ENCODE measurements at places on chromosomes 11 and 22.
A peak's percentile ranks its signal among the peaks of the same experiment; 100 is the strongest.

GRCh38 chr11:11302565-11302964 is 50.5 kb downstream of the CSNK2A3 start:
- H3K36me3 ChIP-seq, result no peaks in the 10 kb centered on the region
- no peak for DNase-seq
- H3K27me3 ChIP-seq, result no peaks in the 10 kb centered on the region
- H3K27ac ChIP-seq, result no peak overlapping the region
- no peak overlapping the region for H3K4me3 ChIP-seq

GRCh38 chr11:20448834-20449233 is 61.3 kb downstream of the PRMT3 start:
- H3K4me3 ChIP-seq, result no peak overlapping the region
- DNase-seq, result no peak
- H3K36me3 ChIP-seq, result no peaks in the 10 kb centered on the region
- H3K27ac ChIP-seq, result no peak overlapping the region
- H3K27me3 ChIP-seq, result no peaks in the 10 kb centered on the region

GRCh38 chr11:94120946-94121345 is 7.7 kb upstream of the PANX1 start:
- no peaks in the 10 kb centered on the region for H3K27me3 ChIP-seq
- H3K36me3 ChIP-seq, result no peaks in the 10 kb centered on the region
- peak; percentile 48 for DNase-seq
- H3K4me3 ChIP-seq, result no peak overlapping the region
- peaks cover 3% of the 10 kb centered on the region for H3K4me1 ChIP-seq

DNA sequence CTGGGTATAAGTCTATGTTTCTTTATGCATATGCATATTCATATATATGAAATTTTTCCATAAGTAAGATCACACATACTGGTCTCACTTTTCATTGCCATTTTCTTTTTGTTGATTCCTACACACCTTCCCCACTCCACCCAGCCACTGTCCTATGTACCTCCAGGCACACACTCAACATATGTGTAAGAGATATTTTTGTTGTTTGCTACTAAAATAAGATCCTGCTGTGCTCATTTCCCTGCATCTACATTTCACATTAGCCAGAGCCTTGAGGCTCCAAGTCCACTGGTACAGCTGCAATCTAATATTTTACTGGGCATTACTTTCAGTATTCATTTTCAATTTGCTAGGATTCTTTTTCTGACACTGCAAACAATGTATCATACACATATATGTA is 8.1 kb upstream of the KRTAP5-10 start:
- H3K4me3 ChIP-seq, result no peak overlapping the region
- DNase-seq, result no peak
- H3K4me1 ChIP-seq, result no peaks in the 10 kb centered on the region
- H3K27me3 ChIP-seq, result no peaks in the 10 kb centered on the region
- H3K27ac ChIP-seq, result no peak overlapping the region

DNA sequence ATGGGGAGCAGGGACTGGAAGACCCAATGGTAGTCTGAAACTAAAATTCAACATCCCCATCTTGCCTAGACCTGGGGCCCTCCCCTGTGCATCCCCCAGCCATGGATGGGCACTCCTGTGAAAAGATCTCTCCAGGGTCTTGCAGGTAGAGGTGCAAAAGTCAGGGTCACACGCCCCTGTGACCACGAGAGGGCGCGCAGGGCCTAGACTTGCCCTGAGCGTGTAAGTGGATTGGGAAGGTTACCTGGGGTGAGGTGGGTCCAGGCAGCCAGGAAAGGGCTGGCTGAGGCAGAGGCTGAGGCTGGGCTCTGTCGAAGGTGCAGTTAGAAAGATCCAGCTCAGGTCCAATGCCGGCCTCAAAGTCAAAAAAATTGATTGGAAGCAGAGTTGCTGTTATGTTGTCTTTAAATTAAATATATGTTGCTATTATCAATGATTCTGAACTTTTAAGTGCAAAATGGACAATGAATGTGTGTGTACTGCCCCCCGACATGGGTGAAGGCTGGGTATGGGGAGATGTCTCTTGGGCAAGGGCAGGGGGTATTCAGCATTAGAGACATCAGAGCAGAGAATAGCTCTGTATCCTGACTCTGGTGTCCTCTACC is 4.8 kb upstream of the POU2F3 start:
- DNase-seq, result peak; percentile 50
- H3K4me3 ChIP-seq, result no peak overlapping the region
- no peak overlapping the region for H3K27ac ChIP-seq
- peaks cover 20% of the 10 kb centered on the region for H3K27me3 ChIP-seq

- H3K36me3 ChIP-seq, result no peaks in the 10 kb centered on the region
- H3K27ac ChIP-seq, result no peak overlapping the region
- no peak for DNase-seq
- H3K4me3 ChIP-seq, result no peak overlapping the region
- H3K4me1 ChIP-seq, result no peaks in the 10 kb centered on the region
- H3K27me3 ChIP-seq, result peaks cover 22% of the 10 kb centered on the region
Observed at GRCh38 chr22:19619144-19620009, 94.9 kb upstream of the SEPTIN5 start.

DNA sequence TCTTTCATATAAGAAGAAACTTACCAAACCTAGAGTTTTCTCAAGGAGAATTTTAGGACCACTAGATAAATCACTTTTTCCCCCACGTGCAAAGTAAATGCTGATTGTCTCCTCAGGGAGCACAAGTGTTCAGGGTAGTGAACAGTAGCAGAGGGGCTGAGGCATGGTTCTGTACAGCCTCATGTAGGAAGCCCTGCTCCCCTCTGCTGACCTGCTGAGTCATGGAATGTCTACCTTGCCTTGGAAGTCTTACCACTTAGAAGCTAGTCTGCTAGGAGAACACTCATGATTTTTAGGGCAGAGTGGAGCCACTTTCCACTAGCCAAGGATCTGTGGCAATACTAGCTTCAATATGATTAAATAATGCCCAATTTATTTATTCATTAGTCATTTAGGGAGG is 2120.6 kb upstream of the RAG2 start:
- no peak overlapping the region for H3K4me3 ChIP-seq
- no peaks in the 10 kb centered on the region for H3K36me3 ChIP-seq
- DNase-seq, result no peak
- H3K27ac ChIP-seq, result no peak overlapping the region

- no peak overlapping the region for H3K27ac ChIP-seq
- DNase-seq, result peak; percentile 49
- H3K4me3 ChIP-seq, result no peak overlapping the region
- H3K36me3 ChIP-seq, result no peaks in the 10 kb centered on the region
- peaks cover 13% of the 10 kb centered on the region for H3K4me1 ChIP-seq
- H3K27me3 ChIP-seq, result no peaks in the 10 kb centered on the region
Observed at GRCh38 chr11:86588566-86589090, 83.8 kb downstream of the ME3 start.

DNA sequence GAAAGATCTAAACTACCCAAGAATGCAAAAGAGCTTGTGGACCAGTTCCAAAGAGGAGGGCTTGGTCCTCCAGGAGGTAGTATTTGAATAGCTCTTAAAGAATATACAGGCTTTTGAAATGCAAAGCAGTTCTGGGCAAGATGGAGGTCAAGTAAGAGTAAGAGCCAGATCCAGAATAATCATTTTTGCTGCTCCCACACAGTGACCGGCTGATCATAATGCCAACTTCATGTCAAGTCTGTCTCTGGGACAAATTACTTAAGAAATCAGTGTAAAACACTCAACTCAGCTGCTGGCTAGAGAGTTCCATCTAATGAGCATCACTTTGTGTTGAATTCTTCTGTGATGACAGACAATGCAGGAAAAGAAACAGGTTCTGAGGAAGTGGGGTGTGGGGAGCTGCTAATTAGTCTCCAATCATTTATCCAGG is 250.9 kb upstream of the NARS2 start:
- H3K36me3 ChIP-seq, result no peaks in the 10 kb centered on the region
- H3K4me1 ChIP-seq, result no peaks in the 10 kb centered on the region
- H3K27me3 ChIP-seq, result no peaks in the 10 kb centered on the region
- DNase-seq, result no peak
- H3K27ac ChIP-seq, result no peak overlapping the region
- no peak overlapping the region for H3K4me3 ChIP-seq

- no peak overlapping the region for H3K4me3 ChIP-seq
- no peak overlapping the region for H3K27ac ChIP-seq
- H3K27me3 ChIP-seq, result no peaks in the 10 kb centered on the region
- H3K36me3 ChIP-seq, result no peaks in the 10 kb centered on the region
Observed at GRCh38 chr11:73053964-73054363, 88.2 kb downstream of the FCHSD2 start.

DNA sequence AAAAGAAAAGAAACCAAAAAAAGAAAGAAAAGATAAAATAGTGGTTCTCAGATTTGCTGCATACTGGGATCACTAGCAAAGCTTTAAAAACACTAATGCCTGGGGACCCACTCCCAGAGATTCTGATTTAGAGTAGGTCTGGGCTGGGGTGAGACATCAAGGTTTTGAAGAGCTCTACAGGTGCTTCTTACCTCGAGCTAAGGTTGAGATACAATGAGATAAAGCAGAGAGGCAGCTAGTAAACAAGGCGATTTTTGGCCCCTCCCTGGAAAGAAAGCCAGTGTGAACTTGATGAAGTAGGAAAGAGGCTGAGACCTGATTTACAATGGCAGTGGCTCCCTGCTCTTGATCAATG is 327.6 kb upstream of the CCDC90B start:
- no peak overlapping the region for H3K4me3 ChIP-seq
- H3K36me3 ChIP-seq, result no peaks in the 10 kb centered on the region
- no peaks in the 10 kb centered on the region for H3K4me1 ChIP-seq
- H3K27me3 ChIP-seq, result no peaks in the 10 kb centered on the region

DNA sequence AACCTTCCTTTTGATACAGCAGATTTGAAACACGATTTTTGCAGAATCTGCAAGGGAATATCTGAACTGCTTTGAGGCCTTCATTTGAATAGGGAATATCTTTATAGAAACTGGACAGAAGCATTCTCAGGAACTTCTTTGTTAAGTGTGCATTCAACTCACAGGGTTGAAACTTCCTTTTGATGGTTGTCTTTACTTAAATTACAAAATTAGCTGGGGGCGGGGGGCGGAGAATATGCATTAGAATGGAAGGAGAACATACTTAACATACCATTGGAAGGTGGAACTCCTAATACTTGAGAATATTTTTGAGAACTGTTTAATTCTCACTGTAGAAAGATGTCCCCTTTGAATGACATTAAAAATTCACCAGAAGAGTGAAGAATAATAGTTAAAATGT is 104.4 kb downstream of the TRIM51G start:
- no peaks in the 10 kb centered on the region for H3K36me3 ChIP-seq
- no peak overlapping the region for H3K4me3 ChIP-seq
- DNase-seq, result no peak
- H3K27ac ChIP-seq, result no peak overlapping the region
- H3K27me3 ChIP-seq, result no peaks in the 10 kb centered on the region

GRCh38 chr11:118283756-118284350 is 19.8 kb upstream of the MPZL2 start:
- H3K4me3 ChIP-seq, result no peak overlapping the region
- no peaks in the 10 kb centered on the region for H3K4me1 ChIP-seq
- no peaks in the 10 kb centered on the region for H3K36me3 ChIP-seq
- no peaks in the 10 kb centered on the region for H3K27me3 ChIP-seq
- no peak for DNase-seq

DNA sequence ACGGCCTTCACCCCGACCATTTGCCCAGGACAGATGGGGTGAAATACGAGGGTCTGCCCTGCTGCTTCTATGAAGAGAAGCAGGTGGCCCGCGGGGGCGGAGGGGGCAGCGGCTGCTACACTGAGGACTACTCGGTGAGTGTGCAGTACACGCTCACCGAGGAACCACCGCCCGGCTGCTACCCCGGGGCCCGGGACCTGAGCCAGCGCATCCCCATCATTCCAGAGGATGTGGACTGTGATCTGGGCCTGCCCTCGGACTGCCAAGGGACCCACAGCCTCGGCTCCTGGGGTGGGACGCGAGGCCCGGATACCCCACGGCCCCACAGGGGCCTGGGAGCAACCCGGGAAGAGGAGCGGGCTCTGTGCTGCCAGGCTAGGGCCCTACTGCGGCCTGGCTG is 11.2 kb downstream of the C22orf31 start:
- no peak overlapping the region for H3K27ac ChIP-seq
- H3K27me3 ChIP-seq, result no peaks in the 10 kb centered on the region
- H3K36me3 ChIP-seq, result peaks cover 4% of the 10 kb centered on the region
- no peaks in the 10 kb centered on the region for H3K4me1 ChIP-seq
- DNase-seq, result no peak

DNA sequence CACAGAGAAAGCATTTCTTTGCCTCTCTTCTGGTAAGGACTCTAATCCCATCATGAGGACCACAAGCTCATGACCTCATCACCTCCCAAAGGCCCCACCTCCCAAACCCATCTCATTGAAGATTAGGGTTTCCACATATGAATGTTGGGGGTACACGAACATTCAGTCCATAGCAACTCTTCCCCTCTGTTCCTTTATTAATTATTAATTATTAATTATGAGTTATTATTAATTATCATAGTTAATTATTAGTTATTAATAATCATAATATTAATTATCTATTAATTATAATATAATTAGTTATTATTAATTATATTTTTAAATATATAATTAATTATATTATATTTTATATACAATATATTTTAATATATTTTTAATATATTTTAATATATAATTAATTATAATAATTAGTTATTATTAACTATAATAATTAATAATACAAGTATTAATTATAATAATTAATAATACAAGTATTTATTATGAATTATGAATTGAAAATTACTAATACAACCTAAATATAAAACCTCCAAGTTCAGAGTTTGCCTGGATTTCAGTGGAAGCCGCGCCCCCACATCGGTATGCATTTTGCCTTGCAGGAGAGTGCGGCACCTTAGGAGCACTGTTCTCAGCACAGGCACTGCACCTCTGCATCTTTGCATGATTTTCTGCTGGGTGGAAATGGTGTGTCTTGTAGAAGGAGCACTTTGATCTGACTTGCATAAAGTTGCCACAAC is 128.0 kb upstream of the FGF3 start:
- H3K36me3 ChIP-seq, result no peaks in the 10 kb centered on the region
- H3K4me1 ChIP-seq, result peaks cover 7% of the 10 kb centered on the region
- H3K27me3 ChIP-seq, result peaks cover 4% of the 10 kb centered on the region
- H3K4me3 ChIP-seq, result no peak overlapping the region
- DNase-seq, result no peak

GRCh38 chr22:20212754-20213699 is 55.1 kb downstream of the RTN4R start:
- no peaks in the 10 kb centered on the region for H3K36me3 ChIP-seq

- H3K4me1 ChIP-seq, result no peaks in the 10 kb centered on the region
- no peak overlapping the region for H3K4me3 ChIP-seq
- H3K27ac ChIP-seq, result no peak overlapping the region
- H3K27me3 ChIP-seq, result no peaks in the 10 kb centered on the region
- no peak for DNase-seq
Observed at GRCh38 chr22:25806579-25806978, 64.6 kb downstream of the MYO18B start.

GRCh38 chr11:2975594-2975993 is 16.5 kb downstream of the NAP1L4 start:
- peaks cover 5% of the 10 kb centered on the region for H3K36me3 ChIP-seq
- no peaks in the 10 kb centered on the region for H3K4me1 ChIP-seq
- no peak overlapping the region for H3K4me3 ChIP-seq
- H3K27ac ChIP-seq, result no peak overlapping the region
- DNase-seq, result no peak
